ENCODE measurements at places on chromosomes 11 and 22. TPM values are rescaled to one million over a fixed set of nuclear protein-coding genes. Genes with fewer than 3 reads are reported as not detected.

Gene ROBO4
- 4.9 TPM for polyA plus RNA-seq

Gene GDPD4
- not detected for polyA plus RNA-seq

Gene MRPL16
- polyA plus RNA-seq = 90.3 TPM

Gene PANX3
- not detected for polyA plus RNA-seq

Gene ADM2
- polyA plus RNA-seq = 1.7 TPM

Gene PIWIL4
- polyA plus RNA-seq = 0.17 TPM

Gene OR4A15
- not detected for polyA plus RNA-seq

Gene FAM181B
- 0.05 TPM for polyA plus RNA-seq

Data from mammary epithelial cell (primary cell).